ENCODE measurements at places on chromosomes 11 and 22.

- no peak for DNase-seq
Measured at GRCh38 chr11:17538054-17538453, 6.2 kb downstream of the USH1C start.

- no peak for DNase-seq
Measured at GRCh38 chr11:120941000-120941399, 82.9 kb upstream of the TBCEL start.

DNA sequence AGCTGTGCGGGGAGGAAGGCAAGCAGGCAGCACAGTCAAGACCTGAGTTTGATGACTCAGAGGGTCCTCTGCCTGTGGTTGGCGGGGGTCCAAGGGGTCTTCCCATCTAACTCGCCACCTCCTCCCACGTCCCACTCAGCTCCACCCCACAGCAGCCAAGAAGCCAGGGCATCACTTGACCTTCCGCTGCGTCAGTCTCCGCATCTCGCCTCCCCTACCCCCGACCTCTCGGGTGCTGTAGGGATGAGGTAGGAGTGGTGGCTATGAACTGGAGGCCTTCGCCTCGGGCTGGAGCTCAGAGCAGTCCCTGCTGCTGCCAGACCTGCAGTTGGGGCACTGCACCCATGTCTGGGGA, 90.6 kb downstream of the CDKN1C start:
- no peak for DNase-seq

DNA sequence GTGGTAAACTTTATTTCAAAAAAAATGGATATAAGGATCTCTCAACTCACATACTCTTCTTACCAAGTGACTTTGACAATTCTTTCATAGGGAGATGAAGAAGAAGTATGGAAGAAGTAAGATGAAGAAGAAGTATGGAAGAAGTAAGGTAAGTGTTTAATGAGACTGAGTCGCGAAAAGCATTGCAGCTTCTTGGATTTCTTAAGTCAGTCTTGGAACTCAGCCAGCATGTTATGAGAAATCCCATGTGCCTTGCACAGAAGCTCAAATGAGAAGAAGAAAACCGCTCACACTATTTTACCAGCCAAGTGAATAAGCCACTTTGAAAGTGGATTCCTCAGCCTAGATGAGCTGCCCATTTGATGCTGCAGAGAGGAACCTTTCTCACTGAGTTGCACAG, 332.0 kb upstream of the CCDC179 start:
- DNase-seq, result no peak

DNA sequence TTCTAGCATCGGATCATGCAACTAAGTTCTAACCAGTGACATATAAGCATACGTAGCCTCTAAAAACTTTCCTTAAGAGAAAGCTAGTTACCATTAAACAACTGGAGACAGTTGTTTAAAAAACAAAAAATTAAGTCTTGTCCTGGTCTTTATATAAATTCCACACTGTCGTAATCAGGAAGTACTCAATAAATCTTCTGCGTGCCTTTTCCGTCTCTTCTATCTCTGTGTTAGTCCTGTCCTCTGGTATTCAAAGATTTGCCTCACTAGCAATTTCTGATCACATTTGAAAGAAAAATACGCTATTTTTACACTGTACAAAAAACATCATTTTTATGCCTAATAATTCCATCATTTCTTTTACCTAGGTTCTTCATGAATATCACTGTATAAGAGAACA, 10.0 kb upstream of the SLC25A17 start:
- DNase-seq, result no peak

DNA sequence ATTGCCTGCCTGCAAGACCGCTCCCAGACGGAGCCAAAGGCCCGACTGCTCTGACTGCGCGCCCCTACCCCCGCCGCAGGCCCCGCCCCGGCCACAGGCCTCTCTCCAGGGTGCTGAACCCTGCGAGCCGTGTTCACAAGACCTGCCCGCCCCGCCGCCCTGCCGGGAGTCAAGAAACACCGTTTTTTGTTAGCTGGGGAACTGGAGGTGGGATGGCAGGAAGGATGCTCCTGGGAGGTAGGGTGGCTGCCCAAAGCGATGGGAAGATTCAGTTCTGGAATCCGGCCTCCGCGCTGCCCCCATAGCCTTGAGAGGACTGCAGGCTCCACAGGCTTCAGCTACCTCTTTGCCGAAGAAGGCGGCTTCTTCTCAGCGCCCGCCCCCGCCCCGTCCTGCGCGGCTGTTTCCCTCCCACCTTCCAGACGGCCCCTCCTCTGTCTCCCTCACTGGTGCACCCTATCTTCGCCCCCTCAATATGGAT, 2.7 kb upstream of the PDE2A start:
- no peak for DNase-seq

DNA sequence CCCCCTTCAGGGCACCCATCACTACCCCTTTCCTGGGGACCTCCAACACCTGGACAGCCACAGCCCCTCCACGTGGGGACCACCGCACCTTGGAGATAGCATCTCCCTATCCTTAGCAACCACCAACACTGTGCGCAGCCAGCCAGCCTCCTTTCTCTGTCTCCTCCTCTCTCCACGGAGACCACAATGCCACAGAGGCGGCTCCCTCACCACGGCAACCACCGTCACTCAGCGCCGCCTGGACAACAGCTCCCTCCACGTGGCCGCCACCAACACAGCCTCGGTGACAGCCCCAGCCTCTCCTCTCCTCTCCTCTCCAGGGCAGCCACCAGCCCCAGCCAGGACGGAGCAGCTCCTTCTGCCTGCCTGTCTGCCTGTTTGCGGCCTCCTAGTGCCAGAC, 10.5 kb downstream of the ELFN2 start:
- no peak for DNase-seq

DNA sequence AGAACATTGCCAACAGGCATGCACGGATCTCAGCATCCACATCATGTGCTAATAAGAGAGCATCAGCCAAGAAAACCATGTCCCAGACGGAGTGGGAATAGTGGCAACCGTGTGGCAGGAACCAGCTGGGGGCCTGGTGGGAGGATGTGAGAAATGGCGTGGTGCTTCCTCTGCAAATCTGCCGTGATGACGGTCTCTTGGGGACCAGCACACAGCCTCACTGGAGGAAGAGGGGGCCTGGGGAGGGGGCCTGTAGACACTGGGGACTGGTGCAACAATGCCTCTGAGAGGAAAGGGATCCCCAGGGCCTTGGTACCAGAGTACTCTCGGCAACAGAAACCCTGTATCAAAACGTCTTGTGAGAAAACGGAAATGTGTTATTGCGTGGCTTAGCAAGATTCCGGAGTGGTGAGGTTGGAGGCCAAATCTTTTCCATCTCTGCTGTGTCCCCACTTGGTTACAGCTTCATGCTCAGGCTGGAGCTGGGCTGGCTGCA, 154.3 kb upstream of the TBCEL start:
- no peak for DNase-seq

- no peak for DNase-seq
Measured at GRCh38 chr11:108370990-108371389, 96.3 kb downstream of the C11orf65 start.

GRCh38 chr11:28383456-28383855, 275.3 kb downstream of the METTL15 start:
- DNase-seq, result no peak

GRCh38 chr11:111598148-111598547, 4.1 kb upstream of the SIK2 start:
- DNase-seq, result no peak

GRCh38 chr11:88704485-88704884, 361.3 kb downstream of the GRM5 start:
- DNase-seq, result no peak

GRCh38 chr22:47089374-47089773, 326.9 kb downstream of the TBC1D22A start:
- DNase-seq, result no peak

DNA sequence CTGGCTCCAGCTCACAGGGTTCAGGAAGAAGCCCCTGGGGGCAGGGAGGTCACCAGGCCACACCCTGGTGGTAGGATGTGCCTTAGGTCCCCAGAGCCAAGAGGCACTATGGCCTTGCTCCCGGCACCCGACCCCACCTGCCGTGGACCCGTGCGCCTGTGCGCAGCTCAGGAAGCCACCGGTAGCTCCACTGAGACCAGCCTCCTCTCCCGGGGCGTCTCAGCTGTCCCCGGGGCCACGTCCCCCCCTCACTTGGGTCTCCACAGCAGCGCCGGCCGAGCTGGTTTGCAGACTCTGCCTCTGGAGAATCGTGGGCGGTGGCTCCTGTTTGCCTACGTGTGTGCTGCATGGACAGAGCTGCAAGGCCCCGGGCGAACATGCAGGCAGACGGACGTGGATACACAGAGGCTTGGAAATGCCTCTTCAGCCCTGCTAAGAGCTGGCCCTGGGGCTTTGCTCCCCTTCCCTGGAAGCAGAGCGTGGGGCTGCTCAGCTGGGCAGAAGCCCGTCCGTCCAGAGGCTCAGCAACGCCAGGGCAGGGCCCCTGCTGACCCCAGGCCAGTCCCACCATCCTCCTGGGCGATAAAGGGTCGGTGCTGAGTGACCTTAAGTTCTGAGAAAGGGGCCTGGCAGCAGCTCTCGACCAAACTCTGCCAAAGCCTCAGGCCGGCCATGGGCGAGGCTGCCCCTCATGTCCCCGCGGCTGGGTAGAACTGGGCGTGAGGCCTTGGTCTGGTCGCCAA, 15.3 kb upstream of the MUC5B start:
- DNase-seq, result no peak

GRCh38 chr11:92391808-92392207, 167.2 kb downstream of the FAT3 start:
- DNase-seq, result no peak

GRCh38 chr11:120201653-120202052, 9.2 kb upstream of the OAF start:
- DNase-seq, result no peak

DNA sequence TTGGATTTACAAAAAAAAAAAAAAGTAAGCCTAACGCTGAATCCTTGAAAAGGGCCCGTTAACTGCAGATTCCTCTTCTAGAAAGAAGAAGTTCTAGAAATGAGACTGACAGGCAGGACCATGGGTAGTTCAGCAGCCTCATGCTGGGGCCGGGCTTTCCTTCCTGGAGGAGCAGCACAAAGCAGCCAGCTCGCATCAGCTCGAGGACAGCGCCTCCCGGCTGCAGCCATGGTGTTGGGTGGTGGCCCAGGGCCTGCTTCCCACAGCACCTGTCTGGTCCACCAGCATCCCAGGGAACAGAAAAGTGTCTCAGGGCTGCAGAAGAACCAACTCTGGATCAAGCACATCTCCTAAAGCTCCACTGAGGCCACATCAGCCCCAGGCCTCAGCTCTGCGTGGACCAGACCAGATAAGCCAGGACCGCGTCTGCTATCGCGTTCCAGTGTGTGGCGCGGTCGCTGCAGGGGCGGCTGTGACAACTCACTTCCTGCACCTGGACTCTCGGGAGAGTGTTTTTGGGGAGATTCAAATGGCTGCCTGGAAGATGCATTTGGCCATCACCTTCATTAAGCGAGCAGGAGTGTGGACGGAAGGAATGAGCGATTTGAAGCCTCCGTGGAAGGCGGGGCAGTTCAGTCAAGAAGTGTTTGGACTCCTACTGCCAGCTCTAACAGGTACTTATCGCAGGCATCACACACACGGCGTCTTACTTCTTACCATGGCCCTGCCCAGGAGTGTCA, 53.5 kb downstream of the MYH9 start:
- no peak for DNase-seq

DNA sequence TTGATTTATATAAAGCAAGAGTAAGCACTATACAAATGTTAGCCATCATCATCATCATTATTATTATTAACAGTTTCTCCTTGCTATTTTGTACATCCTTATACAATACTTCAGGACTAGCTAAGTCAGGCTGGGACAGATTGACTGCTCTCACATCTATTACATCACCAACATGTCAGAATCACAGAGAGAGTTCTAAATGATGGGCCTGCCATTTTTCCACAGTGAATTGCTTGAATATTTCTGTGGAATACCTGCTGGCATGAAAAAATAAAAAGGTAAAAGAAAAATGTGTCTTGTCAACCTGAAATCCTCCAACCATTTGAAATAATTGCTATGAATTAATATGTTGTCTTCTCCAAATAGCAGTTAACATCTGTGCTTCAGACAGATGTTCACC, 1311.3 kb downstream of the FAM181B start:
- DNase-seq, result no peak

All from NCI-H748 treated with DMSO at 0.1 percent for 48 hours (cell line).